ENCODE measurements at places on chromosomes 5 and 9.

DNA sequence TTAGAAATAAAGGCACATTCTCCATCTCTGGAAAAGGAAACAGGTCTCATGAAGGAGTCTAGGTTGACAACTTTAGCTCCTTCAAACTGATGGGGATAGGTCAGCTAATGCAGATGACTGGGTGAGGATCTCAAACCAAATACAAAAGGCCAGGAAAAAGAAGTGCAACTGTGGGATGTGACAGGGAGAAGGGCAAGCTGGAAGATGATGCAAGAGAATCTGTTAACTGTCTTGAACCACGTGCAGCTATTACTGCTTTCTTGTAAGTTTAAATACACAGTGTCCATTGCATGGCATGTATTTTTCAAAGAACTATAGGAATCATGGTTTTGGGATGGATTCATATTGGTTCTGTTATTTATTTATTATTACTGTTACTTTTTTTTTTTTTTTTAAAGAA, 331.8 kb downstream of the NDUFS4 start:
- no peak for DNase-seq

DNA sequence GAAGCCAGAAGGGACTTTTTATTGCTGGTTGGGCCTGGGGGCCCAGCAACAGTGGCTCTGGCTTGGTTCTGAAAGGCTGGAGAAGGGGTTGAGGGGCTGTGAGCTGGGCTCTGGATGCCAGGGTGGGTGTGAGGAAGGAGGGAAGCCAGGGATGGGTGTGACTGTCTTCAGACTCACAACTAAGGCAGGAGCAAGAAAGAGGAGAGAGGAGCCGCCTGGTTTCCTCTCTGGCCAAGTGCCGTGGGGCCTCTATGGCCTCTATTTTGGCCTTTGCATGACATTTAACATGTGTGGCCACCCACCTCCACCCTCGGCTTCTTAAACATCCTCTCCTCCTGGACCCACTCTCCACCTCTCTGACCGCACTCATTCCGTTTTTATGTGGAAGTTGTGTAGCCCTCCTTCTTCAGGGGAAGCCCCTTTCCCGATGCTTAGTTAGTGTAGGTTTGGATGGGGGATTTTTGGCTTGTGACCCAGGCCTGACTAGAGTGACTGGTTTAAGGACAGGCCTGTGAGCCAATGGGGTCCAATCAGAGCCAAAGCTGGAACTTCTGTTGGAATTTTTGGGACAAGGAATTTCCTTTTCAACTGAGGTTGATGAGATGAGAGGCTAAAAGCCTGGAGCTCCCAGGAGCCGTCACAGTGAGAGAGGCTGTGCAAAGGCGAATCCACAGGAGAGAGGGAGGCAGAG, 517.8 kb downstream of the CCDC171 start:
- DNase-seq = no peak

DNA sequence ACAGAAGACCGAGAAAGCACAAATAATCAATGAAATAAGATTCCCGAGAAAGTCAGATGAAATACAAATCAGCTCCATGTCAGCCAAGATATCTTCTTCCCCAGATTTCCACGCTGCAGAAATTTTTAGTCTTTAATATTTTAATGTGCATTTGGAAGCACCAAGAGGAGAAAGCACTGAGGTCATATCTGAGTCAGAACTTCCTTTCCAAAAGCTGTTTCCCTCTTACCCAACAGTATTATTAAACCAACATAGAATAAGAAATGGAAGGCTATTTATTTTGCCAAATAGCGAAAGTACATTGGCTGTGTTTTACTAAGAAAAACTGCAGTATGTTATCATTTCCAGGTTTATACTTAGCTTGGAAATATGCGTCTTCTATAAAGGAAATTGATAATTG, 772.1 kb upstream of the CDH9 start:
- DNase-seq = no peak

GRCh38 chr9:77472646-77473045, 175.5 kb downstream of the GNA14 start:
- no peak for DNase-seq

GRCh38 chr9:826500-827280, 14.8 kb upstream of the DMRT1 start:
- no peak for DNase-seq

DNA sequence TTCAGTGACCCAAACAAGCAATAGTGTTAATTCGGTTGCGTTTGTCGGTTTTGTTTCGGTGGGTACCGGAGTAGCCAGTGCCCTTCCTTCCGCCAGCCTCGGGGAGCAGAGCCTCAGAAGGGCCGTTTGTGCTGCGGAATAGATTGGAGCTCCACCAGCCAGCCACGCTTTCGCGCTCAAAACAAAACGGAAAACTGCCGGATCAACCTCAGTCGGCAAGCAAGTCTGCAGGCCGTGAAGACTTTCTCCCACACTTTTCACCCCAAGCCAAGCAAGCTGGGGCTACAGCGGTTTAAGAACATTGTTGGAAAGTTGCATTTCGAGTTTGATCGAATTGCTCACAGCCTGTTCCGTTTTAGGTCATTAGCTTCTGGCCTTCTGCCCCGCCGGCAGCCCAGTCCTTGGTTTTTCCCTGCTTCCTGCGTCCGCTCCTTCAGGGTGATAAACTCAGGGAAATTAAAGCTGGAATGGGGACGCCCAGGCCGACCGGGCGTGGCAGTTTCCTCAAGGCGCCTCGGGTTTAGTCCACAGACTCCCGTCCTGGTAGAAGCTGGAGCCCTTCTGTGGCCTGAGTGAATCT, 803 bp upstream of the CCNO start:
- DNase-seq = no peak

GRCh38 chr9:18238752-18239447, 235.1 kb upstream of the ADAMTSL1 start:
- no peak for DNase-seq

DNA sequence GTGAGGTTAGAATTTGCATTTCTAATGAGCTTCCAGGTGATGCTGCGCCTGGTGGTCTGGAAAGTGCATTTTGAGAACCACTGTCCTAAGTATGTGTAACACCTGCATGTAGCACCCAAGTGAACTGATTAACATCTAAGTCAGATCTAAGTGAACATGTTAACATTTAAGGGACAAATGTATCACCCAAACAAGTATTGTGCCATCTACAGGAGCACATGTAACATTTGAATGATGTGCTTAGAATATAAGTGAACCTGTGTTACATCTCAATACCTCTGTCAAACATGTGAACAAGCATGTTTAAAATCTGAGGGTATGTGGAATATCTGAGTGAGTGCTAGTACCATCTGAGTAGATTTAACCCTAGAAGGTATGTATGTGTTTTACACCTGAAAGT, 68.7 kb downstream of the PLPPR1 start:
- no peak for DNase-seq

DNA sequence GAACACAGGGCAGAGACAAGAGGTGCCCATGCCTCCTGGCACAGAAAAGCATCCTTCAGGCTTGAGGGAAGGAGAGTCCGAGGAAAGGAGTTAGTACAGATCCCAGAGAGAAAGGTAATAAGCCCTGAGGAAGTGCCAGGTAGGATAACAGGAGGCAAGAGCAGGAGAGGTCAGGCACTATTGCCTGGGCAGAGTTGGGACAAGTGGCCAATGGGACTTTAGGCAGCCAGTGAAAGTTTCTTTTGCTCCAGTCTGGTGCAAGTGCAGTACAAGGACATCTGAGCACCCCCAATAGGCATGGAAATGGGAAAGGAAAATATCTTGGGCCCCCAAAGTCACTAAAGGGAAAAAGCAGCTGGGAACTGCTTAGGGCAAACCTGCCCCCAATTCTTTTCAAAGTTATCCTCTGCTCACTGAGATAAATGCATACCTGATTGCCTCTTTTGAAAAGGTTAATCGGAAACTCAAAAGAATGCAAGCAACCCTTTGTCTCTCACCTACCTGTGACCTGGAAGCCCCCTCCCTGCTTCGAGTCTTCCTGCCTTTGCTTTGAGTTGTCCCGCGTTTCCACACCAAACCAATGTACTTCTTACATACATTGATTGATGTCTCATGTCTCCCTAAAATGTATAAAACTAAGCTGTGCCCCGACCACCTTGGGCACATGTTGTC, 46.5 kb downstream of the ELOVL7 start:
- DNase-seq = no peak

DNA sequence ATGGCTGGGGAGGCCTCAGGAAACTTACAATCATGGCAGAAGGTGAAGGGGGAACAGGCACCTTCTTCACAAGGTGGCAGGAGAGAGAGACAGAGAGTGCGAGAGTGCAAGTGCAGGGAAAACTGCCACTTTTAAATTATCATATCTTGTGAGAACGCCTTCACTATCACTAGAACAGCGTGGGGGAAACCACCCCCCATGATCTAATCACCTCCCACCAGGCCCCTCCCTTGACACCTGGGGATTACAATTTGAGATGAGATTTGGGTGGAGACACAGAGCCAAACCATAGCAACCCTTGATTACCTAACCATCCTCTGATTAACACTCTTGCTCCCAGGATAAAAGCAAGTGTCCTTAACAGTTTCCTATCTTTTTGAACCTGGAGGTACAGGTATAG, 21.1 kb downstream of the ADAMTS19 start:
- no peak for DNase-seq

GRCh38 chr9:96509026-96509425, 59.1 kb downstream of the HABP4 start:
- DNase-seq = no peak

DNA sequence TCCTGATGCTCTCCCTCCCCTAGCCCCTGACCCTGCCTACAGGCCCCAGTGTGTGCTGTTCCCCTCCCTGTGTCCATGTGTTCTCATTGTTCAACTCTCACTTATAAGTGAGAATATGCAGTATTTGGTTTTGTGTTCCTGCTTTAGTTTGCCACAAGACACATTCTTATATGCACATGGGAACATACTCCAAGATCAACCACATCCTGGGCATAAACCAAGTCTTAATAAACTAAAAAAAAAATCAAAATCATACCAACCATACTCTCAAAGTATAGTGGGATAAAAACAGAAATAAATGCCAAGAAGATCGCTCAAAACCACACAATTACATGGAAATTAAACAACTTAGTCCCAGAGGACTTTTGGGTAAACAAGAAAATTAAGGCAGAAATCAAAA, 11.2 kb upstream of the ZCCHC9 start:
- DNase-seq = no peak

DNA sequence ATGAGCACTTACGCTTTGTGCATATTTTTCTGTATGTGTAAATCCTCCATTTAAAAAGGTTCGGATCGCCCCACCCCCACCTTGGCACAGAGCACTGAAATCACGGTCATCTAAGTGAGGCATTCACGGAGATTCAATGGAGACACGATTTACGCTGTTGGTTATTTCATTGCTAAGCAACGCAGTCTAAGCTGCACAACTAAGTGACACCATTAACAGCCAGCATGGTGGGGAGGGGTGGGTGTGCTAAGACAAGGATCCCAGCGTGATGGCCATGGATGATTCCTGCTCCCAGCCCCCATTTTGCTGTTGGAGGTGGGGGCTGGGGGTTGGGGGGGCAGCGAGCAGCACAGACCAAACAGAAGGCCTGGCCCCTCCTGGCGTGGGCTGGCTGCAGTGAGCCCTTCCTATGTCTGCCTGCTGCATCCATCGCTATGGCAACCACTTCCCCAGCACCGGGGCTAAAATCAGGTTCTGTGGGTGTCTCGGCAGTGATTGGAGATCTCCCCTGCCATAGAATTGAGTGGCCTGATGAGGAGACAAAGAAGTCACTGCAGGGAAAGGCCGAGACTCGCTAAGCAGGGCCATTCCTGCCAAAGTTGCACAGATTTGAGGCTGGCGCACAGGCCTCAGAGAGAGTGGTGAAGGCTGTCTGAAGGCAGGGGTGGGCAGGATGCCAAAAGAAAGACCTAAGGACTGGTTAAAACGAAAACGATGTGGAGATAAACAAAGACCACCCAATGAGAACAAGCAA, 14.3 kb upstream of the MARCHF6 start:
- no peak for DNase-seq

DNA sequence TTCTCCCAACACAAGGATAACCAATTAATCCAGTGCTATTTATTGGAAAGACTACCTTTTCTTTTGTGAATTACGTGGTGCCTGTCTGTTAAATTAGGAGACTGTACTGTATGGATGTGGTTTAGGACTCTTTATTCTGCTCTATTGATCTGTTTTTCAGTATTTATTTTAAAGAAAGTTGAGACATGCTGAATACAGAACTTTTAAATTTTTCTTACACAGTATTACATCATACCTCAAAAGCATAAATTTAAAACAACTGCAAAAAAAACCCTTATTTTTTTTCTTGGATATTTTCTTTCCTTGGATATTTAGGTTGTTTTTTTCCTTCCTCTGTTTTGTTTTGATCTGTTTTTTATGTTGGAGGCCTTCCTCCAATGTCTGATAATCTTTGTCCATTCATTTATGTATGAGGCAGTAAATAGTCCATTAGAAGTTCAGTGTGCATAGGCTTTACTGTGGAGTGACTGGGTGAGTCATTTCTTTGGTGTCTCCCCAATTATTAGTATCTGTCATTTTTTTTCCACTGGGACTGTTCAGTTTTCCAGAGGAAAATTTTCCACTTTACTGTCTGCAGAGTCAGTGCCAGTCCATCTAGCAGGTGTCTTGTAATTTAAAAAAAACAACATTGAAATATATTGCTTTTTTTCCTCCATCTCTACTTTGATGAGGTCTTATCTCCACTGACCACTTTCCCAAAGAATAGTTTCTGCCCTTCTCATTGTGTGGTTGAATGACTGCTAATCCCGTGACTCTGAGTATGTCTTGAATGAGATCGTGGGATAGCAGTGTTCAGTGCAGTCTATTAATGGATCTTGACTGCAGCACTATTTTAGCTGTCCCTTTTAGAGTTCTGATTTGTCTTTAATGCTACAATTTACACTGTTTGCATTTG, 15.2 kb downstream of the CYSTM1 start:
- no peak for DNase-seq

GRCh38 chr5:127958421-127959011, 125.0 kb upstream of the SLC12A2 start:
- DNase-seq = no peak

DNA sequence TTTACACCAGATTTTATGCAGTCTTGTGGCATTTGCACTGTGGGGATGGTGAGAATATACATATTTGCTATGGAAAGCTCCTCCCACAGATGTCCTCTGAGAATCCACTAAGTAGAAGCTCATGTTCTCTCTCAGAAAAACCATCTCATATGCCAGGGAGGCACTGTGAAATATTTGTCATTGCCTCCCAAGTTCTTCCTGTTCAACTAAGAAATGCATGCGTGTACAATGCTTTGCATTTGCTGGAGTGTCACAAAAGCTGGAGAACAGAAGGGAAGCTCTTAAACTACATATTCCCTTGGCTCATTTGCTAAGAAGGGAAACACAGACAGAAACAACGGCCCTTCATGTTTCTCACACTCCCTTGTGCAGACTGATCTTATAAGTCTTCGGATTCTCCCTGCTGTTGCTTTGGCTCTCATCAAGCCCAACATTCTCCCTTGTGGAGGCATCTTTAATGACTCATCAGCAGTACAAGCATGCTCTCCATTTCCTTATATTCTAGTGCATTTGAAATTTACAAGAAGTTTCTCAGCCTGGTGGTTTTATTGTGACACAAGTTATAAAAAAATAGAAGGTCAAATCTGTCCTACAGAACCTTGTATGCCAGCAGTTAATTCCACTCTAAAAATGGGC, 220.6 kb downstream of the TRIM36 start:
- DNase-seq = no peak
